ENCODE measurements at places on chromosomes 1 and 21. TPM values are rescaled to one million over a fixed set of nuclear protein-coding genes. Genes with fewer than 3 reads are reported as not detected.

SYDE2 gene
- 4.6 TPM for total RNA-seq

TRPM2 gene
- not detected for total RNA-seq

HSD11B1 gene
- 6.8 TPM for total RNA-seq

CFAP57 gene
- 0.19 TPM for total RNA-seq

Measured in regular cardiac myocyte (primary cell).